Skeletal muscle cell (primary cell): ENCODE measurements at places on chromosomes 5 and 9.

GRCh38 chr9:105431424-105432246 lies 16.2 kb upstream of the FSD1L start:
- no peak for DNase-seq

DNA sequence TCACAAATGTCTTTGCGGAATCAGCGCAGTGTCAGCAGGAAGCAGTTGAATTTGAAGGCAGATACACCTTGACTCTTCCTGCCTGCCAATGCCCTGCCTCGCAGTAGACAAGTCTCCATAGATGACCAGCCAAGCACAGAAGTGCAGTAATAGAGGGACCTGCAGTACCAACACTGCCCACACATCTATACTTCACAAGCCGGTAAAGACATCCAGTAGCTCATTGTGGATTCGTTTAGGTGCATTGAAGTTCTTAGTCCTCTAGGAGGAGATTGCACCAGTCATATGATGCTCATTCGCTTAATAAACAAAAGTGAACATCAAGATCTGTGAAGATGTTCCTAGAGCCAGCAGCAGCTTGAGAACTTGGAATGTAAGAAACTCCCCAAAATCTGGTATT lies 7.1 kb upstream of the IFNA2 start:
- DNase-seq, result no peak

GRCh38 chr5:110094548-110094947 lies 404.8 kb downstream of the MAN2A1 start:
- no peak for DNase-seq

DNA sequence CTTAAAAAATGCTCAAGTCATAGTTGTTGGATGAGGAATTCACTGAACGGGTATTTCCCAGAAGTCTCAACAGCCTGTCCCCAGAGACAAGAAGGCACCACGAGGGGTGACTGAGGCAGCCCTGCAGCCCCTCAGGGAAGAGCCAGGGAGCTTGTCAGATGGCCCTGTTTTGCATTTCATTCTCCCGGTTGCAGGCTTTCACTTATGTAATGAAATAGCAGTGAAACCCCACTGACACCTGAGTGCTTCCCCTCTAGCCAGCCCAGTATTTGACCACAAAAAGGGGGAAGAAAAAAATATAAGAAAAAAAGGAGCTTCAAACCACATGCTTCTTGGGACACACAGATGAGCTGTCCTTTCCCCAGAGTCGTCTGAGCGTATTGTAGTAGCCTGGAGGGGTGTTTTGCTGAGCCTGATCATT lies 75.3 kb upstream of the IL12B start:
- no peak for DNase-seq
